ENCODE measurements at places on chromosomes 4 and X. TPM values are rescaled to one million over a fixed set of nuclear protein-coding genes. Genes with fewer than 3 reads are reported as not detected.

The MAGEA10 gene
- not detected for total RNA-seq

The GLUD2 gene
- 2.9 TPM for total RNA-seq

The CLTRN gene
- under 0.01 TPM for total RNA-seq

The SULT1E1 gene
- 12.0 TPM for total RNA-seq

The BEX5 gene
- not detected for total RNA-seq

The AKAP14 gene
- not detected for total RNA-seq

The ERAS gene
- not detected for total RNA-seq

The BEX2 gene
- 0.79 TPM for total RNA-seq

The ARHGAP36 gene
- total RNA-seq, result not detected

The GPR82 gene
- not detected for total RNA-seq

The RASL11B gene
- not detected for total RNA-seq

The FRG2 gene
- not detected for total RNA-seq

The ITM2A gene
- 0.13 TPM for total RNA-seq

The TMEM131L gene
- total RNA-seq, result 9.3 TPM

The CLCN5 gene
- 13.7 TPM for total RNA-seq

The STARD8 gene
- 3.2 TPM for total RNA-seq

The MXRA5 gene
- total RNA-seq, result 0.13 TPM

The DCTD gene
- total RNA-seq, result 100 TPM

The PDGFC gene
- 15.6 TPM for total RNA-seq

The EDA2R gene
- 8.3 TPM for total RNA-seq

The PPEF2 gene
- total RNA-seq, result not detected

The SMIM10L2A gene
- total RNA-seq, result 0.12 TPM

The ZNF732 gene
- 0.31 TPM for total RNA-seq

The TMPRSS11B gene
- not detected for total RNA-seq

The TLL1 gene
- under 0.01 TPM for total RNA-seq

The FGB gene
- total RNA-seq, result not detected

The COQ2 gene
- total RNA-seq, result 10.1 TPM

The RIPPLY1 gene
- total RNA-seq, result not detected

The HMX1 gene
- total RNA-seq, result not detected

The RAB33A gene
- 0.53 TPM for total RNA-seq

The BRS3 gene
- total RNA-seq, result not detected

The ADAD1 gene
- not detected for total RNA-seq

The PRDM8 gene
- 0.87 TPM for total RNA-seq

The VEGFC gene
- 42.1 TPM for total RNA-seq

The MAGEA11 gene
- not detected for total RNA-seq

The HSFX3 gene
- not detected for total RNA-seq

The CPZ gene
- 1.7 TPM for total RNA-seq

The CORIN gene
- 0.13 TPM for total RNA-seq

The CT45A1 gene
- not detected for total RNA-seq

The DUSP9 gene
- not detected for total RNA-seq

The ZIC3 gene
- not detected for total RNA-seq

The VEGFD gene
- 0.40 TPM for total RNA-seq

The NDNF gene
- total RNA-seq, result 0.25 TPM
